ENCODE measurements at places on chromosomes 16 and 17.

DNA sequence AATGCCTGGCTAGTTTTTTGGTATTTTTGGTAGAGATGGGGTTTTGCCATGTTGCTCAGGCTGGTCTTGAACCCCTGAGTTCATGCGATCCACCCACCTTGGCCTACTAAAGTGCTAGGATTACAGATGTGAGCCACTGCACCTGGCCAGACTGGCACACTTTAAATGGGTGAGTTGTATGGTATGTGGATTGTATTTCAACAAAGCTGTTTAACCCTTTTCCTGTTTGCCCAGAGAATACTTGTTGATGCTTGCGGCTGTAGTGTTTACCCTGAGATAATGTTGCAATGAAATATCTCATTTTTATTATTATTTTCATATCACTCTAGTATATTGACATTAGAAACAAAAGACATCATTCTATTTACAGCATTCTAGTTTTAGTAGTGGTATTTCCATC is 17.1 kb upstream of the TMEM94 start:
- DNase-seq = no peak

DNA sequence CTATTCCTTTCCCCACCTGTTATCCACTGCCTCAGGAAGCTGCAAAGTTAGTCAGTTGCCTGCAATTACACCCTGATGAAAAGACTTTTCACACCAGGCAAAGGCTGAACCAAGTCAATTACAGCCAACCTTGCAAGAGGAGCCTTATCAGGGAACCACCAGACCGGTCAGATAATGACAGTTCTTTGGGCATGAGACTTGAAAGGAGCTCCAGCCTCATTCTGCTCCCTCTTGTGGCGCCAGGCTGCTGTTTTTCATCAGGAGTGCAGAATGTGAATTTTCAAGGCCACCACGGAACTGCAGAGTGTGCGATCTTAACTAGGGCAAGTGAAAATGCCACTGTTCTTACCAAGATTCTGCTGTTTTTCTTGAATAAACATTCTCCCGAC is 22.5 kb downstream of the DNAI2 start:
- DNase-seq = no peak

- DNase-seq = no peak
These were observed 21.0 kb downstream of the MRM3 start for GRCh38 chr17:802901-803881.

DNA sequence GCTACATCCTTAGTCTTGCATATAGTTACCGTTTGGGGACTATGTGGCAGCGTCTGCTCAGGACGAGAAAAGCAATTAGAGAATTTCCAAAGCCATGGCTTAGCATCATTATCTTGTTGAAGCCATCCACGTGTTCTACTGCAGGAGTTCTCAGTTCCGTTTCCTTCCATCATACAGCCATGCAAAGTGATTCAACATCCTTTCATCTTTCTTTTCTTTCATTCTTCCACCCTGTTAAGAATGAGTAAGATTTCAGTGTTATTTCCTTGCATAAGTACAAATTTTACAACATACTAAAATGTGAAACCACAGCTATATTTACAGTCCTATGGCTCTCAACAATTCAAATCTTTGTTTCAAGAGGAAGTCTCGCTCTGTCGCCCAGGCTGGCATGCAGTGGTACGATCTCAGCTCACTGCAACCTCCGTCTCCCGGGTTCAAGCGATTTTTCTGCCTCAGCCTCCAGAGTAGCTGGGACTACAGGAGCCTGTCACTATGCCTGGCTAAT is 3.8 kb downstream of the MARF1 start:
- no peak for DNase-seq

GRCh38 chr17:73506470-73507435 is 137.5 kb downstream of the SDK2 start:
- no peak for DNase-seq

- no peak for DNase-seq
These were observed 197.6 kb downstream of the MSI2 start for GRCh38 chr17:57453841-57454425.

DNA sequence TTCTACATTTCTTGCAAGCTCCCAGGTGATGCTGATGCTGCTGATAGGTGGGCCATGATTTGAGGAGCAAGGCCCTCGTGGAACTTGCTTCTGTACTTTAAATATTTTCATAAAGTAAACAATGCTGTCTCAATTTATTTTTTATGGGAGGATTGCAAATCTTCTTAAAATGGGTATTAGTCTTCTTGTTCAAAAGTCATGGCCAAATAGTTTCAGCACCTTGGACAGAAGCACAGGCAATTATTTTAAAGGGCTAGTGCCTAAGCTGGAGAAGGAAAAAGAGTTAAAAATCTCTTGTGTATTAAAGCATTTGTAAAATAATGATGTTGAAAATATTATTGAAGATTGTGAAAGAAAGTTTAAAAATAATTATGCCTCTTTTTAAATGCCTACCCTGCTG is 50.5 kb downstream of the GPR139 start:
- no peak for DNase-seq

DNA sequence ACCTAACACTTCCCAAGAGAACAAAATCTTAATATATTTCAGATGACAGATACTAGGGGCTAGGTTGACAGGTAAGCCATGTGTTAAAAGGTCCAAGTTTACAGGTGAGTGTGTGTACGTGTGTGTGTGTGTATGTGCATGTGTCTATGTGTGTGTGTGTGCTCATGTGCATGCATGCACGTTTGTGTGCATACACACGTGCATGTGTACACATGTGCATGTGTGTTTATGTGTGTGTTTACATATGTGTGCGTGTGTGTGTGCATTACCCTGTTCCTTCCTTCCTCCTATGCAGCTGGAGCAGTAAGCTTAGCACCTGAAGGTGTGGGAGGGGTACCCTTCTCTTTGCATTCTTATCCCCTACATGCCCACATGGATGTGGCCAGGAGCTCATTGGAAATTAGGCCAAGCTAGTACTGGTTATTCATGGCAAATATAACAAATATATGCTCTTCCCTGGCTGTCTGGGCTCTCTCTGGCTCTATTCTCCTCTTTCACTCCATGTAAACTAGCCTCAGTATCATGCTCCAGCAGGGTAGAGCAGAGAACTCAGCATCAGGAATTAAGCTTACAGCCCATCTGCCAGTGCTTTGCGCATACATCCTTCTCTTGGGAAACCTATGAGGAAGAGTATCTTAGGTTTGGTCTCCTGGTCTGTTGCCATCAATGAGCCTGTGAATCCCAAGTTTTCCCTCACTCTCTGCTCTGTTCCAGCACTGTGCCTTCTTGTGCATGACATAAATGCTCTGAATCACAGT is 258.0 kb upstream of the MYOCD start:
- no peak for DNase-seq

GRCh38 chr16:49822649-49823370 is 33.1 kb downstream of the ZNF423 start:
- no peak for DNase-seq

DNA sequence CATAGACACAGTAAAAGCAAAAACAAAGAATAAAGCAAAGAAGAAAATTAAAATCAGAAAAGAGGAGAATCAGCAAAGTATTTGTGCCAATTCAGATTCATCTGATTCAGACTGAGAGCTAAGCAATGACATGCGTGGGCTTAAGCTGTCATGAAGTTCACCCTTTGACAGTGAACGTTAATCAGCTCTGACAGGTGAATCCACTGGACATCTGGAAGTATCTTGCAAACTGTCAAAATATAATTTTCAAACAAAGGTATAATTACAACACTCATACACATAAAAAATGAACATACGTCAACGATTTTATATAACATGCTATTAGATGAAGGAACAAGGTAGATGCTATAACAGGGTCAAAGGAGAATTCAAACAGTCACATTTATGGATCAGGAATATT is 596.3 kb upstream of the SALL1 start:
- no peak for DNase-seq
